ENCODE measurements at places on chromosomes 4 and X.

- no peak for DNase-seq
Observed at GRCh38 chr4:21628916-21629610, 319.5 kb downstream of the KCNIP4 start.

DNA sequence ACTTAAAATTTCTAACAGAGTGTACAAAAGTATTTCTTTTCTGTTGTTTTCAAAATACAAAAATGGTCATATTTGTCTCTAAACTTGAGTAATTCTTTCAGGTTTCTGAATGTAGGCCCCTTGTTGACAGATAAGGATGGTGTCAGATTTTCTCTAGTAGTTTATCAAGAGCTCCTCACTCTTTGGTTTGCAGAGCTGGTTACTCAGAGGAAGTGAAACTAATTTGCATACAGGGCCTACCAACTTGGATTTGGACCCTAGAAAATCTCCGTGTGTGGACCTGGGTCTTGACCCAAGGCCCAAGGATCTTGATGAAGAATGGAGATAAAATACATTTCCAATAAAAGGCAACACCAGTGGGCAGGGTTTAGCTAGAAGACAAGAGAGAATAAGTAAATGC lies 433 bp upstream of the ADH6 start:
- no peak for DNase-seq

DNA sequence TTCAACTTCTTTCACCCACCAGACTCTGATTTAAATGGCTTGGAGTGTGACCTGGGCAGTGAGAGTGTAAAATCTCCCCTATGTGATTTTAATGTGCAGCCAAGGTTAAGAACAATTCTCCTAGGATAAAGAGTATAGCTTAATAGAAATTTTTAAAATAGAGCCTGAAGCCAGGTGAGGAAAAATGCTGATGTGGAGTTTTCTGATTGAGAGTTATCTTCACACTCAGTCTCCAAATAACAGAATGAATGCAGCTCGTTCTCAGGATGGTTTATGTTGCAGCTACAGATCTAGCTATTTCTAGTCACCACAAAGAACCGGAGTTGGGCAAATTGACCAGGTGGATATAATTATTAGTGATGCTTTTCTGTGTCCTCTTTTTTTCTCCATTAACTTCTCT lies 70.7 kb downstream of the MOSPD2 start:
- no peak for DNase-seq

GRCh38 chr4:17494258-17495190 lies 17.4 kb downstream of the QDPR start:
- DNase-seq, result no peak

- no peak for DNase-seq
Observed at GRCh38 chr4:38870098-38870808, 2.6 kb downstream of the FAM114A1 start.

DNA sequence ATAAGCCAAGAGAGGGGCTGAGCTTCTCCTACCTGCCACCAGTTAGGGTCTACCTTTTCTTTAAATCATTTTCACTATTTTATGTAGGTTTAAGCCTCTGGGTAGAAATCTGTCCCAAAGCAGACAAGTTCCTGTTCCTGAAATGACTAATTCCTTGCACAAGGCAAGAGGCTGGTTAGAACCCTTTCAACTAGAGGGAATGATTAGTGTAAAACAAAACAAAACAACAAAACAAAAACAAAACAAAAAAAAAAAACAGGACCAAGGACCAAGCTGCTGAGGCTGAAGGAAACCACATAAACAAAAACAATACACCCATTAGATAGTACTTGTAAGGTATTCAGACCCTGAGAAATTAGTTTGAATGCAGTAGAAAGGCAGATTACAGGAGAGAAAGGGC lies 62.7 kb downstream of the MAML3 start:
- DNase-seq, result no peak

DNA sequence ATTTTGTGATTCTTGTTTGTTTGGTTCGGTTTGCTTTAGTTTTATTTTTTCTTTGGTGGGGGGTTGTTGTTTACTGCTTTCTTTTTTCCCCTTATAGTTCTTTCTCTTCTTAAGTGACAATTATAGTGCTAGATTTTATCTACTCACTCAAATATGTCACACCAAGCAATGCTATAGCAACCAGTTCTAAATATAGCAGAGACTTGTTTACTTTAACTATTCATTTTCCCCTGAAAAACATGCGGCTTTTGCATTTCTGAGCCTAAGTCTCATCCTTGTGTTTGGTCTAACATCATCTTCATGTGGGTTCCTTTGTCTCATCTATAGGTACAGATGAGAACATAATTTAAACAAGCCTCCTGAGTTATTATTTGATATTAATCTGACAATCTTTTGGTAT lies 676.6 kb downstream of the FAT4 start:
- no peak for DNase-seq

DNA sequence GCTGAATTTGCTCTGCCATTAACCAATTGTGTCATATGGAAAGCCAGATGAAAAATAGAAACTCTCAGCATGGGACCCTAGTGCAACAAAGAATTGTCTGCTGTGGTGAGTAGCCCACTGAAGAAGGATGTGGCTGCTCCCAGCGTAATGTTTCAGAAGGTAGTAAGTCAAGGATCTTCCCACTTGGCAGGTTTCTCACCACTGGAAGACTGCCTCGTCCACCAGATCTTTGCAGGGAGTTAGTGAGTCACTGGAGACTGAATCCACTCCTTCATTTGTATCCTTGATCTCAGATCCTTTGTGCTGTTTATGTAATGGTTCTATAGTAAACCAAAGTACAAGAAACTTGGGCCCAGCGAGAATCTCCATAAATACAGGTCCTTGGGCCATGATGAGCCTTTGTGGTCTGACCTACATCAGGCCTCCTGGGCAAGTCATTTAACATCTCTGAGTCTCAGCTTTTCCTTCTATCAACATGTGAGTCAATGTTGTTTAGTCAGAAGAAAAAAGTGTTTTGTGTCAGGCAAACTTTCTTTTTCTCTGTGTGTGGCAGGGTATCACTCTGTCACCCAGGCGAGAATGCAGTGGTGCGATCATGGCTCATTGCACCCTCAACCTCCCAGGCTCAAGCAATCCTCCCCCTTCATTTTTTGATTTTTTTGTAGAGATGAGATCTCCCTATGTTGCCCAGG lies 78.0 kb upstream of the CCDC160 start:
- no peak for DNase-seq

DNA sequence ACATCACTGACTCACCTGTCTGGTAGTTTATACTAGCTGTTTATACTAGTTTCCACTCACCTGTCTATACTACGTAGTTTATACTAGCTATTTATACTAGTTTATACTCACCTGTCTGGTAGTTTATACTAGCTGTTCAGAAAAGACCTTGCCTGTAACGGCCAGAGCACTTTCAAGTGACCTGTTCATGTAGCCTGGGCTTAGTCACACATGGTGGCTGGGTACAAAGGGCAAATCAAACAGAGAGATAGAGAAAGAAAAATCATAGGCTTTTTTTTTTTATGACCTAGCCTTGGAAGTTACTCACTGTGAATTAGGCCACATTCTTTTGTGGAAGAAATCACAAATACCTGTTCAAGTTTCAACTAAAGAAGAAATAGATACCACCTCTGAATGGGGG lies 30.7 kb upstream of the SPANXN4 start:
- no peak for DNase-seq

DNA sequence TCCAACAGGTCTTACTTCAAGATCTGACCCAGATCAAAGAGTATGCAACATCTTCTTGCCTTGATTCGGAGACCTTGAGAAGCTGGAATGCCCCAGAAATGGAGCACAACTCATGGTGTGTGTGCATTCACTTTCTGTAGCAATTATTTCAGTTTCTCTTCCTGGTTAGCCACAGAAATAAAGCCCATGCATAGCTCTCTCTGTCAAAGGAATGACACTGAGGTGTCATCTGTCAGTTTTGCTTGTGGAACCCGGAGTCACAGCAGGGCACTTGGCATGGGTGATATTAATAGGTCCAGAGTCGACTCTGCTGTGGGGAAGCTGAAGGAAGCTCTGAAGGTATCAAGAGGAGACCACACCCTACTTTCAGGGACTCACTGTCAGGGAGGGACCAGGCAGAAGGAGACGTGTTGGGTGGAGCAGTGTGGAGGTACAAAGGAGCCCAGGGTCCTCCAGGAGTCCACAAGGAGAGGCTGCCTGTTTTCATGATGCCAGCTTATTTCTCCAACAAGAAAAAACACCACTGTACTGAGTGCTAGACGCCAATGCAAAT lies 10.7 kb downstream of the CLNK start:
- no peak for DNase-seq

DNA sequence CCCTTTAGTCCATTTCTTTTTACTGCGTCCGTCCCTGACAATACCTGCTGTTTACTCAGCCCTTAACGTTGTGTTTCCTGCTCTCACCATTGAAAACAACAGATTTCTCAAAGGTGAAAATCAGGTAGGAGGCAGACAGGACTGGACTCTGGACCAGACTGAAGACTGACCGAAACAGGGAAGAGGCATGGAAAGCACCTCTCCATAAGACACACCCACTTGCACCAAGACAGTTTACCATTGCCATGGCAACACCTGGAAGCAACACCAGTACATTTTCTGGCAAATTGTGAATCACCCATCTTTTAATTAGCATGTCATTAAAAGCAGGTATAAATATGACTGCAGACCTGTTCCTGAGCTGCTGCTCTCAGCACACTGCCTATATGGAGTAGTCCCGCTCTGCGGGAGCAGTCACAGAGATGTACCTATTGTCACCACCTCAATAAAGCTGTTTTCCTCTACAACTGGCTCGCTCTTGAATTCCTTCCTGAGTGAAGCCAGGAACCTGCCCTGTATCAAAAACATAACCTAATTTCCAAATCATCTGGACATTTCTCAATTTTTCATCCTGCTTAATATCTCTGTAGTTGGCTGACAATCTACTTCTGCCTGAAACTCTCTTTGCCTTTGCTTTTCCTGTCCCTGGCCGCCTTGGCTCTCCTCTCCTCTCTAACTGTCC lies 117.0 kb downstream of the RNF150 start:
- no peak for DNase-seq

DNA sequence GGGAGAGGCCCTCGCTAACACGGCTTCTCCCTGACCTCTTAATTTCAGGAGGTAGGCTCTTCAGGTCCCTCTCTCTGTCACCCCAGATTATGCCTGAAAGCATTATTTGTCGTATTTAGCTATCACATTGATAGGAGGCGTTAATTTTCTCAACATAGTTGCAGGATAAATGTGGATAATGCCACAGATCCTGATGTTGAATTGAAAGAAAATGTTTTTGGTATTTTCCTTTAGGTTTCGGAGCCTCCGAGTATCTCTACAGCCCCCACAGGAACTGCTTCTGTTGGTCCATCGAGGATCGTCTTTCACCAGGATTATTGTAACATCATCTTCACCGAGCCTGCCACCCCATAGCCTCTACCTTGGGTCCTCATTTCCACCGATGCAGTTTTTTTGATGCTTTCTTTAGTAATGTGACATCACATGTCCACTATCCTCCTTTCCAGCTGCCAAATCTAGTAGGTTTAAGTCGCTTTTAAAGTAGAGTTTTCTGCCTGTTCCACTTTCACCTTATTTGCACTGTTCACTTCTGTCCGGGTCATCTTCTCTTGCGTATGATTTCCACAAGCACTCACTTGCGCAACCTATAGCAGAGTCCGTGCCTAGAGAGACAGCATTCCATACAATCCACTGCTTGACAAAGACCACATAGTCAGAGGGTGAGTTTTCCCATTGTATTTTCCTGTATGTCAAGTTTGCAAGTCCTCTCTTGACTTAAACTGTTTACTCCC lies 665 bp downstream of the TIGD2 start:
- DNase-seq, result no peak

DNA sequence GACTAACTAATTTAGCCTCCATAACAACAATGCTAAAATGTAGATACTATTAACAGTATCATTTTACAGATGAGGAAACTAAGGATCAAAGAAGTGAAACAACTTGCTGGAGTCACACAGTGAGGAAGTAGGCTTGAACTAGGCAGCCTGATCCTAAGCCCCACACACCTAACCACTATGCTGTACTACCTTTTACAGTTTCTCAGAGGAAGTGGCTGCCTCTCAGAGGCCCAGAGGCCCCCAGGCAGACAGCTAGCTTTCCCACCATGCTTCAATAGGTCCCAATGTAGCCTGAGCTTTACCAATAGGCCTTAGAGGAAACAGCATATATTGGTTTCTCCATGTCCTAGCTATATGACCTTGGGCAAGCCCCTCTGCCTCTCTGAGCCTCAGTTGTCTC lies 69.4 kb upstream of the PJA1 start:
- no peak for DNase-seq

- DNase-seq, result no peak
Observed at GRCh38 chr4:5084911-5085475, 33.7 kb downstream of the STK32B start.

- no peak for DNase-seq
Observed at GRCh38 chr4:38255572-38255971, 295.4 kb downstream of the PTTG2 start.

GRCh38 chr4:1856943-1857699 lies 1.2 kb upstream of the LETM1 start:
- no peak for DNase-seq

DNA sequence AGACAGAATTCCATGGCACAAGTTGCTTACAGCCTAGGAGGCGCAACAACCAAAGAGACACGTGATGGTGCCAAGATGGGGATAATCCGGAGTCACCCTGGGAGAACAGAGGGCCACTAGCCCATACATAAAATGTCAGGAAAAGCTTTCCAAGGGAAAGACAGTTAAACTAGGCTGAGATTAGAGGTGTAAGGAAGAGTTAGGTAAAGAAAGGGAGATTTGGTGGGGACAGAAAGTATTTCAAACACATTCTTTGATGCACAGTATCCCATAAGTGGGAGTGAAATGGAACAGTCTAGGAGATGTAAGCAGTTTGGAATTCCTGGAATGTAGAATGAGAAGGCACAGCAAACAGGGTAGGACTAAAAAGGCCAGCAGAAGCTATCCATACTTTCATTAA lies 860.9 kb upstream of the LCORL start:
- DNase-seq, result no peak

DNA sequence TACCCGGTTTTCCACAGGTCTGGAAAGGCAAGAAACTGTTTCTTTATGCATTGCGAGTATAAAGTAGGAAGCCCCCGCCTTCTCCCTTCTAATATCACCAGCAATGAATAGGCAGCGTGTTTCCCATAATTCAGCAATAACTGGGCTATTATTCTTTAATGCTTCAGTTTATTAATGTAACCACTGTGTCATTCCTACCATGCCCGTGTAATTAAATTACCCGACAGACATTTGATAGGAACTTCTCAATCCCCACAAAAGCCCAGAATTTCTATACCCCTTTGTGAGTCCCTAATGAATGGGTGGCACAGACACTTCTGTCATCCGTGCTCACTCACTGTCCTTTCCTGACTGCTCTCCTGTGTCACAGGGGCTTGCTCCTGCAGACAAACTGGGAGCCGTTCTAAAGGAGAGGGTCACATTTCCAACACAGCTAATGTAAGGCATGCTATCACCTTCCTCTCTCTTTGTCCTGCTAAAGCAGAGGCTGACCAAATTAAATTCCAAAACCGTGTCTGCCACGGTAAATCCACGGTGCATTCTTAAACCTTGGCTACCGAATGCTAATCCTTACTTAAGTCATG lies 108.5 kb upstream of the MID1 start:
- no peak for DNase-seq

All from activated CD4-positive, alpha-beta T cell treated with anti-CD3 and anti-CD28 coated beads, Interleukin-2, amount 10 ng/mL, durations not matched to agents 7 days and 5 days (primary cell).